Liver (tissue), 10 donors: ENCODE measurements at places on chromosomes 4 and X.
A peak's percentile ranks its signal among the peaks of the same experiment; 100 is the strongest.

DNA sequence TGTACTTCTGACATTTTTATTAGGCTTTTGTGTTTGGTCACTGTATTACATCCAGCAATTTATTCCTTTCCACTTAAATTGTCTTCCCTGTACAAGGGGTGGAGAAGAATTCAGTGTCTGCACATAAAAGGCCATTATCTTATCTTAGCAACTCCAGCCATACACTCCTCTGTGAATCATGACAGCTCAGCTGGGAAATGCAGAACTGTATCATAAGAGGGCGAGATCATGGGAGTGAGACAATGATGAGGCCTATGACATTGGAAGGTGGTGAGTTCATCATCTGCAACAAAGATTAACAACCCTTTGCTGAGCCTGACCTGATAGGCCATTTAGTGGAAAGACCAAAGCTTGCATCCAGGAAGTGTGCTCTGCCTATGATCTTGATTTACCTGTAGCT, 33.3 kb downstream of the SLIT2 start:
- DNase-seq: no peak

- DNase-seq: no peak
These were observed 99.5 kb upstream of the USP38 start for GRCh38 chr4:143085224-143085623.

- no peak for DNase-seq
These were observed 29.3 kb downstream of the INTS12 start for GRCh38 chr4:105679186-105679585.

GRCh38 chrX:125436855-125437254, 117.2 kb downstream of the TEX13C start:
- DNase-seq: no peak

- DNase-seq: no peak
These were observed 150.2 kb upstream of the MAMLD1 start for GRCh38 chrX:150212672-150213480.

DNA sequence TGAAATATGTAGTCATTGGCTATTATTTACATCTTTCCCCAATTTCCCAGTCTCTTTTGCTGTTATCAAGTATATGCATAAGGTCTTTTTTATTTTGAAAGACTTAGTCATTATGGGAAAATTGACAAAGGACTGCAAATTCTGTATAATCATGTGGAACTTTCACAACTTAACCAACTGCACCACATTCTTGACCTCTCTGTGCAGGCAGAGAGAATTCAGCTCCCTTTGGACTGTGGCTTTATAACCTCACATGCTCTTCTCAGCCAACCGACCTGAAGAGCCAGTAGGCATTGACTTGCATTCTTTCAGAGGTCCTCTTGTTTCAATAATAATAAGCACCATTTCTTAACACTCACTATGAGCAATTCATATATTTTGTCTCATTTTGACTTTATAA, 66.9 kb downstream of the ANXA3 start:
- DNase-seq: no peak

- DNase-seq: no peak
These were observed 5.4 kb upstream of the ACSL1 start for GRCh38 chr4:184831153-184831552.

DNA sequence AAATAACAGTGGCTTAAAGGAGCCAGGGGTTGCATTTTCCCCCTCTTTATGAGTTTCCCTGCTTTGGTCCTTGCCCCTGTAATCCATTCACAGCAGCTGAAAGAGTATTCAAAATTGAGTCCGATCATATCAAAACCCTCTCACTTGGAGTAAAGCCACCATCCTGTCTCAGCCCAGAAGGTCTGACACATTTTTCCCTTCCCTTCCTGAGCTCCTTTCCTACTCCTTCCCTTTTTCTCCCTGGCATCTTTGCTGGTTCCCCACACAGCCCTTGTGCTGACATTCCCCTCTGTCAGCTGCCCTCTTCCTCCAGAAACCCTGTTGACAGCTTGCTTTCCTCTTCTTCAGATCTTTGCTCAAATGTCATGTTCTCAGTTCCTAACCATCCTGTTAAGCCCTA, 295.6 kb downstream of the EVC2 start:
- DNase-seq: no peak

DNA sequence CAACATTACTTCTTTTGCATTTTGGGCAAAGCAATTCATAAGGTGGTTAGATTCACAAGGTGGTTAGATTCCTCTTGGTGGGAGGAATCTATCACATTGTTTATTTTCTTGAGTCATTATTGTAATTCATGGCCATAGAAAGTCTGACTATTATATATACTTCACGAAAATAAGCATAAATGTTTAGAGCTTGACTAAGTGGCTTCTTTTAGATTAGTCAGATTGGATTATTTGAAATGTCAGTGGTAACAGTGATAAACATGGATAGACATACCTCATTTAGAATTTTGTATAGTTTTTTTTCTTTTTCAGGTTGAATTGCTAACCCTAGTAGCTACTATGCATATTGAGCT, 24.9 kb upstream of the DYNLT3 start:
- no peak for DNase-seq

DNA sequence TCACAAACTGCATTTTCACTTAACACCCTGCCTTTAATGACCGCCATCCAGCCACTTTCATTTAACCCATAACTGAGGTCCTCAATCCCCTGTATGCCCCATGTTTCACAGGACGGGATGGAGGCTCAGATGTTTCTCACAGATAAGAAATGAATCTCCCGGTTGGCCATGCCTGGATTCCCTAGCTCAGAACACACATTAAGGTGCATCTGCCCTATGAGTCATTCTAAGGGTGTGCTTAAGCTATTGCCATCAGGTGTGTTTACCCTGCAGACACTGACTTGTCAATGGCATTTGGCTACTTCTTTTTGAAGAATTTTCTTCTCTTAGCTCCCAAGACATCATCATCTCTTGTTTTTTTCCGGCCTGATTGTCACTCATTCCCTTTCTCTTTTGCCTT, 222.6 kb upstream of the SMIM31 start:
- no peak for DNase-seq

- no peak for DNase-seq
These were observed 574.0 kb upstream of the GALNTL6 start for GRCh38 chr4:171239196-171239595.

- DNase-seq: peak; percentile 34
These were observed 455 bp upstream of the ABCB7 start for GRCh38 chrX:75156531-75156945.

DNA sequence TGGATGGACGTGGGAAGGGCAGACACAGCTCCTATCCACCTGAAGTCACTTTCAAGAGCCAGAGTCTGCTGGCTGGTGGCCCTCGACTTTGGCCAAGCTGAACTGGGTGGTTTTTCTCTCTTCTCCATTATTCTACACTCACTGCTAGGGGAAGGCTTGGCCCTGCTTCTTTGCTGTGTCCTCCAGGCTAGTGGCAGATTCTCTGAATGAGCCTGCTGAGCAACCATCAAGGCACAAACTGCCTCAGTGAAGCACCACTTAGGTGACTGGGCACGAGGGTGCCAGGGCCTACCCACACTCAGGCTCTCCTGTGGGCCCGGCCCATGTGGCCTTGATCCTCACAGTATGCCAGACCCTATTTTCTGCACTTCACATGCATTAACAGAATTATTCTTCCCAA, 92.0 kb downstream of the PJA1 start:
- DNase-seq: no peak

DNA sequence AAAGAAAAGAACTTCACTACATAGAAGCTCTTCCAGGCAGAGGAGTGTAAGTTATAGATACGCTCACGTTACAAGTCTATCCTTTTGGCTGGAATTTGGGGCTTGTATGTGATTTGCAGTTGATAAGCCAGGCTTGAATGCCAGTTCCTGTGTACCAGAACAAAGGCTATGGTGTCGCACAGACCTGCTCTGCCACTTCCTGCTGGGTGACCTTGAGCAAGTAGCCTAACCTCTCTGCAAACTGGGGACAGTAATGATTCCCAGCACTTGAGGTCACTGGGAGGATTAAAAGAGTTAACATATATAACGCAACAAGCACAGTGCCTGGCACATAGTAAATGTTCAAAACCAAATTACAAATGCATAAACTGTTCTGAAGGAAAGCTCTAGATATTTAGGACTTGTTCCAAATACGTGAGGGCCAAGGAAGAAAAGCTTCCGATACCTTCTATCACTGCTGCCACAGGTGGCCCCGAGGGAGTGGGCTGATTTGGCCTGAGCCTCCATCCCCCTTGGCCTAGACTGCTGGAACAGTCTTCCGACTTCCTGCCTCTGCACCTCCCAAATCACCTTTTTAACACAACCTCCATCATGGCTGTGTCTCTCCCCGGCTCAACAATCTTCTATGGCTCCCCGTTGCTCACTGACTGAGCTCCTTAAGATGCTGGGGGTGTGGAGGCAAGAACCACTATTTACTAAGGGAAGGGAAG, 1.3 kb upstream of the SOWAHD start:
- no peak for DNase-seq

DNA sequence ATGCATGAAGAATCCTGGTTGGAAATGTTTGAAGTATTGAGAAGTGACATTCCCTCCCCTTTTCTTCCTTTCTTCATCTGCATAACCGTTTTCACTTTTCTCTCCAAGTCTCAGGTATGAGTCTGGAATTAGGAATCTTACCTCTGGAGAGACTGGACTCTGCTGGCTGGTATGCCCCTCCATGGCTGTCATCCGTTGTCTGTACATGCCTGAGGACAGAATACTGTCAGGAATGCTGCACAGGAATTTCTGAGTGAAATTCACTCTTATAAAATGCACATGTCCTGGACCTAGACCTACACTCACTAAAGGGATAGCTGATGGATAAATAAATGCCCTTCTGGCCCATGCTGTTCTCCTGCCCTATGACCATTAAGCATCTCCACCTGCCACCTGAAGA, 179.5 kb downstream of the MSN start:
- DNase-seq: no peak
